ENCODE measurements at places on chromosomes 12 and 14.
A peak's percentile ranks its signal among the peaks of the same experiment; 100 is the strongest.

- DNase-seq = no peak
Observed at GRCh38 chr12:107014055-107014454, 27.1 kb upstream of the MTERF2 start.

- no peak for DNase-seq
Observed at GRCh38 chr12:125050446-125050845, 14.8 kb upstream of the AACS start.

- no peak for DNase-seq
Observed at GRCh38 chr14:21043974-21044618, 1.9 kb downstream of the RNASE7 start.

DNA sequence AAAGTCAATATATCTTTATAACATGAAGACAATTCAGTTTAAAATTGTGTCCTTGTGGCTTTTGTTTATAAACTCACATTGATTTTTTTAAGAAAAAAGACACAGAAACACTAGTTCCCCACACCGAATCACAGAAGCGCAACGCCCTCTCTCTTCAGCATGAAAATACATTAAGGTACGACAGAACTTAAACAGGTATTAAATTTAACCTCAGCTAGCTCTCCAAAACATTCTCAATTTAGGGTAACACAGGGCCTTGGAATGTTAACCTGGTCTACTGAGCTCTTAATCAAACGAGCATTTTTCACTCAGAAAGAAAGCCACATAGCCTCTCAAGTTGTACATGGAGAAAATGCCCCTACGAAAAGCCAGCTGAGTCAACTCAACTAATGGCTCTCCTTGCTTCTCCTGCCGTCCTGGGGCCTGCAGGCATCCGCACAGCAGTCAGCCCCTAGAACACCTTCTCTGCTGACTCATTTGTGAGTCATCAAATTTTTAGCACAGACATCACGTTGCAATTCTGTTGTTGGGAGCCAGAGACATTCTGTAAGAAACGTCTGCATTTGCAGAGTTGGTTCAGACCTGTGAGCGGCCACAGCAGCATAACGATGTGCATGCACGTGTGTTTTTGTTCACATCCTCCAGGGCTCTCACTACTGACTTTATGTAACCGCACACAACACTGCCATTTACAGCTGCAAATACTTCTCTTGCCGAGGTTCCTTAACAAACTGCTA is 141.6 kb downstream of the ITPR2 start:
- peak; percentile 95 for DNase-seq

DNA sequence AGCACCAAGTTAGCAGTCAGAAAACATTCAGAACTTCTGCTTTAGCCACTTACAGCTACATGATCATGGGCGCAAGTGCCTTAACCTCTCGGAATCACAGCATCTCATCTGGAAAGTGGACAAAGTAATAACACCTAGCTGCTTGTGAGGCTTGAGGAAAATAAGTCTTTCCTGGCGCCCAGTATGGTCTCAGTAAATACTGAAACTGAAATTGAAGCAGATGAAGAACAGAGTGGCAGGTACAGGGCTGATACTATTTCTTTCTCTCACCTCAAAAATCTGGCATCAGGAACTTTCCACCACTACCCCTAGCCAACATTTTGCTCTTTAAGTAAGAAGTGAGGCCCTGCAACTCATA is 129.7 kb upstream of the FUT8 start:
- DNase-seq = no peak

DNA sequence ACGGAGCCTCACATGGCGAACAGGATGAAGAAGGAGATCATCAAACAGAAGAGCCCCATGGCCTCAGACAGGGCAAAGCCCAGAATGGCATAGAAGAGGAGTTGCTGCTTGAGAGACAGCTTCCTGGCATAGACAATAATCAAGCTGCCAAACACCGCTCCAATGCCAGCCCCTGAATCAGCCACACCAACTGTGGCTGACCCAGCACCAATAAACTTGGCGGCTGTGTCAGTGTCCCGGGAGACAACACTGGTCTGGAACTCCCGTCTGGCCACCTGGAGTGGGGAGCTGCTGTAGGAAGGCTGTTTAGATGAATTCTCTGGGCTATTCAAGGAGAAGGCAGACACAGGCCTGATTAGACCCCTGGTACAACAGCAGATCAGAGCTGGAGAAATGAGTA is 100.1 kb downstream of the HEATR5A start:
- DNase-seq = no peak

- DNase-seq = peak; percentile 89
Observed at GRCh38 chr12:727321-727720, 25.1 kb upstream of the WNK1 start.

- DNase-seq = peak; percentile 81
Observed at GRCh38 chr14:70515811-70516210, 19.0 kb downstream of the ADAM20 start.

DNA sequence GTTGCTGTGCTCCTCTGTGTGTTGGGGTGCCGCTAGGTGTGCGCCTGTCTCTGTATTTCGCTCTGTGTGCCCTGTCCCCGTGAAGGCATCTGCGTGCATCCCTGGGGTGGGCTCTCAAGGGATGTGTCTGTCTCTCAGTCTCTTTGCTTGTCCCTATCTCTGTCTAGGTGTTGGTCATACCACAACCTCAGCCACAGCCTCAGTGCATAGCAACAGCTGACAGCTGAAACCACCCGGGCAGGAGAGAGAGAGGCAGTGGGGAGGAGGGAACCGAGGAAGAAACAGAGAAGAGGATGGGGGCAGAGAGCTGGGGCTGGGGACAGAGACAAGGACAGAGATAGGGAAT is 953 bp upstream of the NXPH4 start:
- no peak for DNase-seq

- no peak for DNase-seq
Observed at GRCh38 chr14:61544448-61545330, 150.6 kb upstream of the HIF1A start.

GRCh38 chr12:29572464-29572863 is 75.0 kb upstream of the OVCH1 start:
- DNase-seq = no peak

- no peak for DNase-seq
Observed at GRCh38 chr14:62674563-62675237, 370.6 kb downstream of the KCNH5 start.

- DNase-seq = peak; percentile 75
Observed at GRCh38 chr14:35687335-35687939, 121.7 kb downstream of the RALGAPA1 start.

DNA sequence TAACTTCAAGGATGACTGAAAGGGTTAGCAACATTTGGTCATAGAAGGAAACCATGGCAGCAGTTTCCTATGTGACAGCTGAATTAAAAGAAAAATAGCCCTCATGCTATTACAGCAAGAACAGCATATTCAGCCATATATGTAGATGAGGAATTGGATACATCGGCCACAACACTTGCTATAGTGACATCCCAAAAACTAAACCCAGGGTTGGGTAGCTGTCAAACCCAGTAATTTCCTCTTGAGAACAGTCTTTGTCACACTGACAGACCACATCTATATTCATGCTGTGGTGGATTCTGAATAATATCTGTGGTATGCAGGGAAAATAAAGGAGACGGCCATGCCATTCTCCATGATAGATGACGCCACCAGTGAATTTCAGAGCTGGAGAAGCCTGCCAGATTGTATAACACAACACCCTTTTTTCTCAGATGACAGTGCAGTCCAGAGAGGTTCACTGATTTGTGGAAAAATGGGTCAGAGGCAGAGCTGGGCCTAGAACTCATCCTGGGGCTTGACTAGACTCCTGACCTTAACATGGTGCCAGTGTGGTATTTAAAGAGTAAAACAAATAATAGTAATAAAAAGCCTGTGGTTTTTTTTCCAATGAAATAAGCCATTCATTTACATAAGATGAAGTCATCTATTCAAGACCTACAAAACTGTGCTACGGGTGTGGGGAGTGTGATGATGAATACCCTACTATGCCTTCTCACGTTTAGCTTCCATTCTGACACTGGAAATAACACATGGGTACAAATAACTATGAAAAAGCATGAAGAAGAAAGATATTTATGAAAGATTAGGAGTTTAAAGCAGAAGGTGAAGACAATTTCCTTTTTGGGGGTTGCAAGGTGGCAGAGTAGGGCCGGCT is 32.3 kb downstream of the EFCAB11 start:
- no peak for DNase-seq

GRCh38 chr14:34872822-34873588 is 2.2 kb downstream of the BAZ1A start:
- DNase-seq = peak; percentile 58
